ENCODE measurements at places on chromosomes 2 and 18.
A peak's percentile ranks its signal among the peaks of the same experiment; 100 is the strongest.

DNA sequence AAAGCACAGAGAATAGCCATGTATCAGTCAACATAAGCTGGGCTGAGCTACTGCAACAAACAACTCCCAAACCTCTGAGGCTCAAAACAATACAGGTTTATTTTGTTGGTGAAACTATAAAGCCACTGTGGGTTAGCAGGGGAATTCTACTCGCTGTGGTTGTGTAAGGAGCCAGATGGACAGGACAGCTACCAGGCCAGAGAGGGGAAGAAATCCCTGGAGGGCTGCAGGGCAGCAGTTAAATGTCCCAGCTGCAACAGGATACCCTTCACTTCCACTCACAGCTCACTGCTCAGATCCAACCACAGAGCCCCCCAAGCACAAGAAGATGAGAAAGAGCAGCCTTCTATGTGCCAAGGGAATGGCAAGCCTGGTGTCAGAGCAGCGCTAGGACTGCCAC, 245.9 kb upstream of the RAB6C start:
- DNase-seq: no peak

- DNase-seq: peak; percentile 0
Observed at GRCh38 chr2:226423498-226423960, 376.1 kb downstream of the IRS1 start.

GRCh38 chr18:56715121-56715520, 64.0 kb downstream of the WDR7 start:
- no peak for DNase-seq

GRCh38 chr2:38315707-38316333, 61.3 kb downstream of the ATL2 start:
- DNase-seq: no peak

DNA sequence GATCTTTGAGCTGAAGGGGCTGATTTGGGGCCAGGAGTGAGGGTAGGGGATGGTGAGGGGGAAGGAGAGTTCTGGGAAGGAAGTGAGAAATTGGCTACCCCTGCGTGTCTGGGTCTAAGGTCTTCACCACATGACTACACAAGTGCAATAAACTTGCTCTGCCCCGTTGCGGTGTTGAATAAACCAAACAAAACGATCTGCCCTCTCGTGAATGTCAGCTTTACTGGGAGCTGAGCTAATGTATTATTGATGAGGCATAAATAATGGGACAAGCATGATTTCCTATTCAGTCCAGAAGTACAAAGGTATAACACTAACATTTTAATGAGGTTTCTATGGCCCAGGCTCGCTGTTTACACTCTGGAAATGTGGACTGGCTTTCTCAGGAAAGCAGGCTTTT, 8.0 kb upstream of the CFAP221 start:
- no peak for DNase-seq
